ENCODE measurements at places on chromosomes 2 and 18. TPM values are rescaled to one million over a fixed set of nuclear protein-coding genes. Genes with fewer than 3 reads are reported as not detected.

- no peak for DNase-seq
Observed at GRCh38 chr2:54655046-54655809, 68.2 kb upstream of the EML6 start.

The REEP1 gene
- total RNA-seq: 15.4 TPM

The ACTR1B gene
- 96.3 TPM for total RNA-seq

- DNase-seq: no peak
Observed at GRCh38 chr2:27716301-27717069, 52.8 kb downstream of the SLC4A1AP start.

The MYO5B gene
- total RNA-seq: 0.63 TPM

- DNase-seq: no peak
Observed at GRCh38 chr18:75365254-75365629, 62.3 kb downstream of the SMIM21 start.

Data from omental fat pad (tissue), 4 donors.